ENCODE measurements at places on chromosomes 1 and 21.
A peak's percentile ranks its signal among the peaks of the same experiment; 100 is the strongest.

- no peak for DNase-seq
Observed at GRCh38 chr1:70314706-70315304, 39.7 kb downstream of the ANKRD13C start.

- DNase-seq: no peak
Observed at GRCh38 chr1:4166713-4167112, 266.6 kb upstream of the C1orf174 start.

DNA sequence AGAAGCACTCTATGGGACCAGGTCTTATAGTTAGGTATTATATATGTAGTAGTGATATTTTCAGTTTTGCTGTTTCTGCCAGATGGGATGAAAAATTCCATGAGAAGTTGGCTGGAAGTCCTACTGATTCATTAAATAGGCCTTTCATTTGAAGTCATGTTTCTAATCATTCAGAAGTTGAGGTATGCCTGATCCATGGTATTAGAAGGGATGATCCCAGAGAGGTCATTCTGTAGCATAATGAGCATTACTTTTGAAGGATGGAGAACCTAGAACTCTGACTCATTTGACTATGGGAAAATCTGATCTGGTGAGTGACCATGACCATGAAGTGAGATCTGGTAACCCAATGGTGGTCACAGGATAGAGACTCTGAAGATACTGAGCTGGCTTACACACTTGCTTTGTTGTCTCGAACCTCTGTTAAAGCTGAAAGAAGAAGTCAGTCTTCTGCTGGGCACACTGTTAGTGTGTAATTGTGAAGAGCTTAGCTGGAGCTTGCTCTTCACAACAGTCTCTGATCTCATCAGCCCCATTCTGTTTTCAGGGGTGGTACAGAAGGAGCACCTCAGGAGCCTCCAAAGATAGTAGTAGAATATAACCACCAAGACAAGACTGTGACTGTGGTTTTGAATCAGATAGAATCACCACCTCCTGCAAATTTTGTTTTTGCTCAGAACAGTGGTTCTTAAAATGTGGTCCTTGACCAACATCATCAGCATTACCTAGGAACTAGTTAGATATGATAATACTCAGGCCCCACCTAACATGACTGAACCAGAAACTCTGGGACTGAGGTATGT, 9.0 kb downstream of the MGST3 start:
- no peak for DNase-seq

DNA sequence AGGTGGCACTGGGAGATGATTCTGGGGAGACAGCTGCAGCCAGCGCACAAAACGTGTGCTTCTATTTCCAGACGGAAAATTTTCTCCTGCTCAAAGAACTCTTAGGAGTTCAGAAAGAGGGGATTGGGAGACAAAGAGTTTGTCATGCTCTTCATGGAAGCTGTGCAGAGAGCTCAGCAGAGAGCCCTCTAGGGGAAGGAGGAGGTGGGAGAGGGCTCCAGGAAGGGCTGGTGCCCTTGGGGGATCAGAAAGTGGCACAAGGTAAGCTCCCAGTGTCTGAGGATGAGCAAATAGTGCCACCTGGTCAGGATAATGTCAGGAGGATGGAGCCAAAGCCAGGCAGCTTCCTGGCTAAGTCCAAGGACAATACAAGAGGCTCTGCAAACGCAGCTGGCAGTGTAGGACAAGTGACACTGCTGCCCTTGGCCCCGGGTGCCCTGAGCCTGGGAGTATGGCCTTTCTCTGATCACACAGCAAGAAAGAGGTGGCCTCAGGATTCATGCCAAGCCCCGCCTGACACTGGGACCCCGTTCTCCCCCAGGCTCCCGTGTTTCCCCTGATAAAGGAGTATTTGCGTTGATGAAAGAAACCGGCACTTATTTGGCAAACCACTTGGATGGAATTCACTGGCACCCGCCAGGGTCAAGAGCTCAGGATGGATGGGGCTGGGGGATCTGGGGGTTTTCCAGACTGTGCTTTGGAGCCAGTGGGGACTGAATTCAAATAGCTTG, 254.0 kb downstream of the PTPRU start:
- DNase-seq: no peak

GRCh38 chr1:147567594-147568381, 26.5 kb downstream of the BCL9 start:
- DNase-seq: no peak

DNA sequence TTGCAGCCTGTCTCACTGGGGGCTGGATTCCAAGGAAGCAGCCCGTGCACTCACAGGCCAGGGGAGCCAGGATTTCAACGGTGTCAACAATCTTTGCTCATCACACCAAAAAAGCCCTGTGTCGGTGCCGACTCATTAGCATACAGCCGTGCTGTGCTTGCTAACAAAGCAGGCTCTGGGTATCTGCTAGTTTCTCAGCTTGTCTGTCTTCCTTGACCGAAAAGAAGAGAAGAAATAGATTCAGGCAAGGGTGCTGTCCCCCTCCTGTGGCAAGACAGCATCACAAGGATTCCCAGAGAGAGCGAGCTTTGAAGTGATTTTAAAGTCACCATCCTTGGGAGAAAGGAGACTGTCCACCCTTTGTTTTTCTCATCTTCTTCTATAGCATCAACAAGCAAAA, 214.7 kb downstream of the SDCCAG8 start:
- no peak for DNase-seq

DNA sequence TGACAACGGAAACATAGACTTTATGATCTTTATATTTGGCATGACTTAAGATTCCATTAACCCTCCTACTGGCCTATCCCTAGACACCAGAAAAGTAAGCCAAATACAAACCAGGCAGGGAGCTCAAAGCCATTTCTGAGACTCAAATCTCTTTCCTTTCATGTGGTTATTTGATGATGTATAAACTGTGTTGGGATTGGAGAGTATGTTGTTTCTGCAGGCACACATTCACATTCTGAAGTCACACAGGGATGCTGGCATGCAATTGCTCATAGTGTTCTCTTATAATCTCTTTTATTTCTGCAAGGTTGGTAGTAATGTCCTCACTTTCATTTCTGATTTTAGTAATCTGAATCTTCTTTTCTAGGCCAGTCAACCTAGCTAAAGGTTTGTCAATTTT, 5.8 kb downstream of the ZMYND12 start:
- DNase-seq: no peak

DNA sequence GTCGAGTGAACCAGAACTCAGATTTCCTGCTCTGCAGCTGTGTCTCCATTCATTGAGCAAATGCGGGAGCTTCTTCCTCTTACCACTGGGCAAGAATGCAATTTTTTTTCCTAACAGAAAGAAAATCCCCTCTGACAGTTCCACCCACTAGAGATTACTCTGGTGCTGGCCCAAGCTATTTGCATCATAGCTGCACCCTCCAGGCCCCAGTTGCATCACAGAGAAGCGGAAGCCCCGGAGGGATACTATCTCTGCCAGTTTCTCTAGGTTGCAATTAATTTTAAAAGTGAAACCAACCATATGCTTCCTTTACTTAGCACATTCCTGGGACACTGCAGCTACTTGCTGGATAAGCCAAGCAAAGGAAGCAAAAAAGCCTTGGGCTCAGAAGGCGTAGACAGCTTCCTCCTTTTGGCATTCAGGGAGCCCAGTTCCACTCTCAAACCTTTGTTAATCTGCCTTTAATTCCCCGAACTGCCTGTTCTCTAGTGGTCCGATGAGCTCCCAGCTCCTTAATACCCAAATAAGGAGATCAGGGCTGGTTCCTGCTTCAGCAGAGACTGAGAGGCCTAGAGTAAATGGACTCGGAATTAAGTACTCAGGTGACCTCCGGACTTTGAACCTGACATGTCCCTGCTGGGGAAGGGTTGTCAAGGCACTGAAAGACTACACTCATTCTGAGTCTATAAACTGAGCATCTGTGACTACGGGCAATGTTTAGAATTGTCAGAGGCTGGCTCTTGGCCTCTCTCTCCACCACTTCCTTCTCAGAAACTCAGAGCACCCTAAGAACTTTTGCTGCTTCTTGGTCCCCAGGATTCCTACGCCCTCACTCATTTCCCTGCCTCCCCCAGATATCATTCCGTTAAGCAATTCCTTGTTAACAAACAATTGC, 72.5 kb upstream of the TNFSF18 start:
- DNase-seq: peak; percentile 97

- peak; percentile 81 for DNase-seq
Observed at GRCh38 chr1:221157026-221157761, 278.0 kb downstream of the HLX start.

DNA sequence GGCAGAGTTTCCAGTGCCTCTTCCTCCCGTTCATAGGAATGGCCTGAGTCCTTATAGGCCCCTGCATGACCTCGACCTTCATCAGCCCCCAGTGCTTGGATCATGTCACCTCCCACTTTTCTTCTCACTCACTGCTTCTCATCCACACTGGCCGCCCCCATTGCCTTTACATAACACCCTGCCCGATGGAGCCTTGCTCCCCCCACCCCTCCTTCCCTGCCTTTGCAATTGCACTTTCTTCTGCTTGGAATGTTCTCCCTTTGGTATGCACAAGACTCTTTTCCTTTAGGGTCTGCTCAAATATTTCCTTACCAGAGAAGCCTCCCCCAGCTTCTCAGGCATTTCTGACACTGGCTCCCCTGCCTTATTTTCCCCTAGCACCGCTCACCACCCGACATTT, 125.2 kb upstream of the KCNJ6 start:
- DNase-seq: no peak

DNA sequence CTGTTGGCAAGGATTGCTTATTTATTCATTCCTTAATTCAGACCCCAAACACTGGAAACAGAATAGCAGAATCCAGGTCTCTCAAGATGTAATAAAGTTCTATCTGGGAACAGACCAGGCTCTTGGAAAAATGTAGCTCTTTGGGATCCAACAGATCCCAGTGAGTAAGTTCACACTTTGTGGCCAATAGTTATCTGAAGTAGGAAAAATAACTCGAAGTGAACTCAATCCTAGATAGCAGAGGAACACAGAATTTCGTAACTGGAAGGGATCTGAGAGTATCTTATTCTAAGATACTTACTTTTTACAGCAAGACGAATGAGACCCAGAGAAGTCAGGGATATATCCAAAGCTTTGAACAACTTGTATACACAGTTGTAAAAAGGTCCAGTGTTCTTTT, 150.7 kb upstream of the CD34 start:
- no peak for DNase-seq

DNA sequence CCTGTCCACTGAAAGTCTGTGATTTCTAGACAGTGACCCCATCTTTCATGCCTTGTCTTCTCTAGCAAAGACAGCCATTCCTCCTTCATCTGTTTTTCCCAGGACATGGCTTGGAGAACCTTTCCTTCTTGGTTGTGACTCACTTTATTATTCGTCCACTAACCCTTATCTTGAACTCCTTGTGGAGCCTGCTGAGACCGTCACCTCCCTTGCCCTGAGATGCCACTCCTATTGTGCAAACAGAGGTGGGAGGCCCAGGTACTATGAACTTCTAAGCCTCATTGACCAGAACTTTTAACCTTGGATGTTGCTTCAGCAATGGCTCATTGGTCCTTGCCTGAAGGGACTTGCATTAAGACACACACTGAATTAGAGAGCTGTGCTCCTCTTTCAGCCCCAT, 117.5 kb downstream of the FOXD2 start:
- no peak for DNase-seq

DNA sequence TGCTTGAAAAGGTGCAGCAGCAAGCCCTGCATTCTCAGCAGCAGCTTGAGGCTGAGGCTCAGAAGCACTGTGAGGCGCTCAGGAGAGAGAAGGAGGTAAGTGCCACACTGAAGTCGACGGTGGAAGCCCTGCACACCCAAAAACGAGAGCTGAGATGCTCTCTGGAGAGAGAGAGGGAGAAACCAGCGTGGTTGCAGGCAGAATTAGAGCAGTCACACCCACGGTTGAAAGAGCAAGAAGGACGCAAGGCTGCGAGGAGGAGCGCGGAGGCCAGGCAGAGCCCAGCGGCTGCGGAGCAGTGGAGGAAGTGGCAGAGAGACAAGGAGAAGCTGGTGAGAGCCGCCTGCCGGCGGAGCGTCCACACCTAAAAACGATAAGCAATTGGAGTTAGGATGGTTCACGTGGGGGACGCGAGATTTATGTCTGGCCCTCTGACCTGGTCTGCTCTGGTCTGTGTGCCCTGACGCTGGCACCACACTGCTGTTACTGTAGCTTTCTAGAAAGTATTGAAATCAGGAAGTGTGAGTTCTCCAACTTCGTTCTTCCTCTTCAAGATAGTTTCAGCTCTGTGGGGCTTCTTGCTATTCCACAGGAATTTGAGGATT, 26.7 kb upstream of the DIP2A start:
- DNase-seq: peak; percentile 78

- no peak for DNase-seq
Observed at GRCh38 chr21:41865002-41865777, 14.0 kb downstream of the PRDM15 start.

- peak; percentile 16 for DNase-seq
Observed at GRCh38 chr1:18972531-18972930, 16.1 kb upstream of the IFFO2 start.

- DNase-seq: no peak
Observed at GRCh38 chr1:145884675-145885074, 991 bp downstream of the ANKRD35 start.

- DNase-seq: peak; percentile 43
Observed at GRCh38 chr1:155976062-155976912, 2.1 kb downstream of the ARHGEF2 start.

- DNase-seq: no peak
Observed at GRCh38 chr1:204621996-204622395, 63.5 kb downstream of the LRRN2 start.

GRCh38 chr1:230072866-230073265, 5.8 kb downstream of the GALNT2 start:
- no peak for DNase-seq

DNA sequence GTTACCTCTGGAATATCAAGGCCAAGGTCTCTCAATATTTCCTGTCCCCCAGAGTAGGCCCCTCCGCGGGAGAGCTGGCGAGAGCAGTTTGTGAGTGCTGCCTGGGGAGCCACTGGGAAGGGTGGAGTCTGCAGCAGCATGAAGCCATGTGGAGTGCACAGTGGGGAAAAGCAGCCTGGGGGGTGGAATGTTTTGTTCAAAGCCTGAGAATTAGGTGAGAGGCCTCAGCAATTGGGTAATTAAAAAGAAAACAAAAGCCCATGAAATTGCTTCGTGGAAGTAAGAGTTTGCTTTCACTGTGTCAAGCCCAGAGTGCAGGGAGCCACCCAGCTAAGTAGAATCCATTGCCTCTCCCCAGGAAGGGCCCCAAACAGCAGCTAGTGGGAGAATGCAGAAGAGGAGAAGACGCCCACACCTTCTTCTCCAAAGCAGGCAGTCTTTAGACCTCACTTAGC, 30.2 kb upstream of the DISC1 start:
- peak; percentile 60 for DNase-seq

DNA sequence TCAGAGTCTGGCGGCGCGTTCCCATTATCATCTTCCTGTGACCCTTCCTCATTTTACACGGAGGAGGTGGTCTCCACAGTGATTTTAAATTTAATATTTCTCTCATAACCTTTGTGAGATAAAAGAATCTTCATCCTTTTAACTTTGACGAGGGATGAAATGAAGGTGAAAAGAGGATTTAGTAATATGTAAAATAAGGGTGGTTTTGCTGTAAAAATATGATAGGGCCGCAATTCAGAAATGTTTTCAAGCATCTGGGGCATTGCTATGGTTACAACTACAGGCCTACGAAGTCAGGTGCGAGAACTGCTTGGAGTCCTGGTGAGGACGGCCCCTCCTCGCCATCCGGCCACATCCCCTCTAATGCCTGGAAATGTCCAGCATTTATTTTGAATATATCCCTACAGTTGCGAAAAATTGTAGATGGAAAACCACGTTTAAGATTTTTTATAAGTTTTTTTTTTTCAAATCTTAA, 422 bp upstream of the RSBN1 start:
- DNase-seq: no peak

- DNase-seq: no peak
Observed at GRCh38 chr1:96472471-96472870, 249.1 kb upstream of the PTBP2 start.

Measured in suppressor macrophage (primary cell).